ENCODE measurements at places on chromosomes 5 and 9.
A peak's percentile ranks its signal among the peaks of the same experiment; 100 is the strongest.

DNA sequence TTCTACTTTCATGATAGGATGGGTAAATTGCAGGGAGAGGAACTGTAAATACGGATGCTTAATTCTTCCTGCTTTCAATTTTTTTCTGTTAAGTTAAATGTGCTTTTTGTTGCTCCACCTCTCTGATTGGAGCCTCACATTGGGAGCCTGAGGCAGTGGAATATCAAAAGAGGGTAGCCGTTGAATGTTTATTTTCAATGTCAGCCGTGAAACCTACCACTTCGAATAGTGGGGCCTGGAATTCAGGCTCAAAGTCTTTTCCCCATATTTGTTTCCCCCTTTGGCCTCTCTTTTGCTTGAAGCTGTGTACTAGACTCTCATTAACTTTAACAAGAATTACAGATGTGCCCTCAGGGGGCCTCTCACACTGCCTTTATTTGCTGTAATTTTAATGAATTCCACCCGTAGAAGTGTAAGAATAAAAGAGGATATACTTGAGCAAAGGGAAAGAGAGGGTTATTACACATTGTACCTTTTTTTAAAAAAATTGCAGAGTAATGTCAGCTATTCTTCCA is 29.0 kb downstream of the PSAT1 start:
- no peak for DNase-seq

- no peak for DNase-seq
Measured at GRCh38 chr9:127263237-127263636, 1.3 kb upstream of the GARNL3 start.

GRCh38 chr9:131203431-131204218 is 72.7 kb downstream of the FAM78A start:
- no peak for DNase-seq

DNA sequence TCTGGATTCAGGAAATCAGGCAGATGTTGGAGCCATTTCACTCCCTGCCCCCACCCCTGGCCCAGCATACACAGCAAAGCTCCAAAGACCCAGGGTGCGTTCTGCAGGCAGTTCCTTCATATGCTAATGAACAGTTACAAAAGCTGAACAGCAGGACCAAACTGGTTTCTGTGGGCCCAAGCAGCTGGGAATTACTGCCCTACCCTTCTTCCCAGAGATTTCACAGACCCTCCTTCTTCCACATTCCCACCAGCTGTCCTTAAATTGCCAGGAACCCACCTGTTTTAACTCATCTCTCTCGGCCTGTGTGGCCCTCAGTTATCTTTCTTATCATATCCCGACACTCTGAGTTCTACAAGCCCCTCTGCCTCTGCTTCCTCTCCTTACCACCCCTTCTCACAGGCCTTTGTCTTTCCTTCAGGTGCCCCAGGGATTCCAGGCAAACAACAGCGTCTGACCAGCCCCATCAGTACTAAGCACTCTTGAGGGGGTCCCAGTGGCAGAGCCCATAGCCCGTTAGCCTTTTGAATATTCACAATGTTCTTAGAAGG is 10.6 kb upstream of the F2RL1 start:
- peak; percentile 9 for DNase-seq

- DNase-seq: no peak
Measured at GRCh38 chr5:41896230-41896629, 7.9 kb upstream of the RIMOC1 start.

DNA sequence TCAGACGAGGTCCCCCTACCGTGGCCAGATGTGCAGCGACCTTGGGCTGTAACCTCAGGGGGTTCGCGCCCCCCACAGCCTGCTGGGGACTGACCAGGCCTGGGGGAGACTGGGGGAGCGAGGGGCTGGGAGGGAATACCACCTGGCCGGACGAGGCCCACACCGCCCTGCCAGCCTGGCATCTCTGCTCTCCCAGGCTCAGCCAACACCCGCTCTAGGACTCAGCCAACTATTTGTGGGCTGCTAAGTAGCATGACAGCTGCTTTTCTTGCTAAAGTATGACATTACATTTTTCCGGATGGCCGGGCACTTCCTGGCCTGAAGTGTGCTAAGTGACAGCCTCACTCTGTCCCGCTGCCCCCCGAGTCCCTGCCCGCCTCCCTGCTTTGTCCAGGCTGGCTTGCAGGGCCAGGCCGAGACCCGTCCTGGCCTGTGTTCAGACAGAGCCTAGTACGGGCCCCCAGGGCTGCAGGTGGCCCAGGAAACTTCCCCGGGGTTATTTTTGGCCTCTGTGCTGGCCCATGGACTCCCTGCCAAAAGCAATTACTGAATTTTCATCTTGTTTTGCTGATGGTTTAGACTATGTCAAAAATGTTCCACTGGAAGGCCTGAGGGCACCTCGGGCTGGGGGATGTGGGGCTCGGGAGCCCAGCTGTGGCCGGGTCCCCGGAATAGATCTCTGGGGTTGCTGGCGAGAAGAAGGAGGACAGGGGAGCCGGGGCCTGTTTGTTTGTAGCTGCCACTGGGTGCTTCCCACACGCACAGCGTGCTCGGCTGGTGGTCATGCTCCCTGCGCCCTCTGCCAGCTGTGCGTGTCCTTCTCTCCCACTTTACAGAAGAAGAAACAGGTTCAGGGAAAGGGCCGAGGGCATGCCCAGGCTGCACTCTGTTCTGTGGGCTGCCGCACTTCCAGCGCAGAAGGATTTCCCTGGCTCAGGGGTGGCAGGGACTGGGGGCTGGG is 13.4 kb upstream of the SLC2A6 start:
- no peak for DNase-seq

- no peak for DNase-seq
Measured at GRCh38 chr5:34627794-34628193, 28.3 kb upstream of the RAI14 start.

DNA sequence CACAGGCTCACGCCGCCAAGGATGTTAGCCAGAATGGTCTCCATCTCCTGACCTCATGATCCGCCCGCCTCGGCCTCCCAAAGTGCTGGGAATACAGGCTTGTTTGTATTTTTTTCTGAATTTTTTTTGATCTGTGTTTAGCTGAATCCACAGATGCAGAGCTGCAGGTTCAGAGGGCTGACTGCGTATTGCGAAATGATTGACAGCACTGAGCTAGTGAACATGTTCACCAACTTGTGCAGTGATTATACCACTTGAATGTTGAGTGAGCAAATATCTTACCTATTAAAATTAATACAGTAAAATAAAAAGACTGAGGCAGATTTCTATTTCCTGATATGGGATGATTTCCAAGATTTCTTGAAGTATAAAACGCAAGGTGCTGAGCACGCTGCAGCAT is 123.1 kb upstream of the PHYKPL start:
- no peak for DNase-seq

DNA sequence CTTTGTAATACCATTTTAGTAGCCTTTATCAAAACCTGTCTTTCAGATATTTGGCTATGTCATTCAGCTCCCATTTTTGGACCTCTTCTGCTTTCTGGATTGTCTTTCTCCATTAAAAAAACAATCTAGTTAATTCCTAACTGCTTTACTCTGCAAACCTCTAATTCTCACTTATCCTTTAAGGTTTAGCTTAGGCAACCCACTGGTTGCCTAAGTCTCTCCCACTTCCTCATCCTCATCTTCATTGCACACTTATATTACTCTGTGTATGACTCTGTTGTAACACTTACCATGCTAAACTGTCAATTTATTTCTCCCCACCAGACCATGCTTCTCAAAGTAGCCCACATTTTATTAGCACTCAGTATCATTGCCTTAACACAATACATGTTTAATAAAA is 205.0 kb upstream of the DMRTA1 start:
- no peak for DNase-seq

DNA sequence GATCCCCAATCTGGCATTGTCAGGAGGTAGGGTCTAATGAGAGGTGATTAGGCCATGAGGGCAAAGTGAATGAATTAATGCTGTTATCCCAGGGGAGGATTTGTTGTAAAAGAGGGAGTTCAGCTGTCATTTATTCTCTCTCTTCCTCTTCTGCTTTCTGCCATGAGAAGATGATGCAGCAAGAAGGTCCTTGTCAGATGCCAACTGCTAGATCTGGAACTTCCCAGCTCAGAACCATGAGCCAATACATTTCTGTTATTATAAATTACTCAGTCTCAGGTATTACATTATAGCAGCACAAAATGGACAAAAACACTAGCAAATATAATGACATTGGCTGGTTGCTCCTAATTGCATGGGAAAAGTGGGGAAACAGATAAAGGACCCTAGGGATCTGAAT is 15.6 kb upstream of the BICD2 start:
- DNase-seq: no peak

DNA sequence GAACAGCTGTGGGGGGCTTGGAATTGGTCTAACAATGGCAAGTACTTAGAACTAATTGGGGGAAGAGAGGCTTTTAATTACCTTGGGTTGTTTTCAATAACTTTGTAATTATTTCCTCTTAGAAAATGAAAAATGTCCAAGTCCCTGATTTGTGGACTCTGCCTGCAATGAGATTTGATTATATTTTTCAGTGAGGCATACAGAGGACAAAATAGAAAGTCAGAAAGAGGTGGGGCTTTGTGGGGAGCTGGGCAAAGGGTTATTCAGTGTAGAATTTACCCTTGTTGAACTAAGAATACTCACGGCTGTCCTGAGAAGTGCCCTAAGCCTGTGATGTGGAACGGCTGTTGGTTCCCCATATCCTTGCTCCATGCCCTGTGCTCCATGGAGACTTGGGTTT is 153.0 kb downstream of the ICE1 start:
- DNase-seq: no peak

- DNase-seq: no peak
Measured at GRCh38 chr5:127987354-127988145, 96.0 kb upstream of the SLC12A2 start.

DNA sequence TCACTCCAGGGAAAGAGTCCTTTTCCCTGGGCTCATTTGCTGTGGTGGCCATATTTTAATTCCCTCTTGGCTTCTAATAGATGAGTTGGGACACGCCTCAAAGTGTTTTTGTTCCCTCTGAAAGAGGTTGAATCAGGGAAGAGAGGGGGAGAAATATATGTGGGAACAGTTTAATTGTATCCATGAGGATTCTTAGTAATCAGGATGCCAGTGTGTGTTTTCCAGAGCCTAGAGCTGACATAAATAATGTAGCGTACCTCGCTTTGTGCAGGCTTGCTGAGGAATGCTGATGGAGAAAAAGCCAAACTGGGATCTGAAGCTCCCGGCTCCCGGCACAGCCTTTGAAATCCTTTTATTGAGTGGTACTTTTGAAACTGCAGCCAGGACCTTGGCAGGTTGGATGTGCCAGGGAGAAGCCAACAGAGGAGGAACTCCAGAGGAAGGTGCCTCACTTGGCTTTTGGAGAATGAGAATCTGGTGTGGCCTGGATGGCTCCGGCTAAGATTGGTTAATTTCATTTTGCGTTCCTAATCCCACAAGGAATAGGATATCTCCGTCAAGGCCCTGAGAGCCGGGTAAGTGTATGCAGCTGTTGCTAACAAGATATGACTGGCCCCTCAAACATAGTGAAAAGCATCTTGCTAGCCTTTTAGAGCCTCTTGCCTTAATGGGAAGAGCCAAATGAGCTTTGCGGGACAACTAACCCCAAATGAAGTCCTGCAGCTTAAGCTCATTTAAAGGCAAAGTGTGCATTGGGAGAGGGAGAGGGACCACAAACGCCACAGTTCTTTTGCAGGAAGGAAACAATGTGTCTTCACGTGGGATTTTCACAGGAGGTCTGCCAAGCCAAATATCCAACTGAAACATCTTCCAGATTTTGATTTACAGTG is 471.1 kb upstream of the WWC1 start:
- DNase-seq: no peak

DNA sequence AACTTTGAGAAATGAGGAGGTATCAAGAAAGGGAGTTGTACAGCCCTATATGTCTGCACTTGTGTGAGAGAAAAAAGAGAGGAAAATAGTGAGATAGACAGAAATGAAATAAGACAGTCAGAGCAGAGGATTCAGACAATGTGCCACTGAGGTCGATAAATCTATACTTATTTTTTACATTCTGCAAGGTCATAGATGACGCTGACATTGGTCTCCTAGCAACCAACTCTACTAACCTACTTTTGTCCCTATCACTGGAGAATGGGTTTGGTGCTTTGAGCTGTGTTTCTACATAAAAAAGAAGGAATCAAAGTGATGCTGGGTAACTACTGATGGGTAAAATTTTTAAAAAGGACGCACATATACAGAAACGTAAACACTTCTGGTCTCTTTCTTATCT is 573.3 kb upstream of the RORB start:
- DNase-seq: no peak

DNA sequence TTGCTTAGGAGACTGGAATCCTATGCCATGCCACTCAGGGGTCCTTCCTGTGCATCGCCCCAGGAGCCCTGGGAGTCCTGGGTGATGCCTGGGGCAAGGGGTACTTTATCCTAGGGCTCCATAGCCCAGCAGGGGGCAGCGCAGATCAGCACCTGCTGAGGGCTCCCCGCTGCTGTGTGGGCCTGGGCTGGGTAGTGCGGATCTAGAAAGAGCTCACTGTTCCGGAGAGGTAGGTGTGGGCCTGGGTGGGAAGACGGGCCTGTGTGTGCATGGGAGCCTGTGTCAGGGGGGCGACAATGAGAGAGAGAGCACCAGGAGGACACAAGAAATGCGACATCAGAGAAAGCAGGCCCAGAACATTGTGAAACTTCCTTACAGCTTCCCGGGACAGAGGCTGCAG is 11.4 kb upstream of the DAB2IP start:
- DNase-seq: no peak

- DNase-seq: no peak
Measured at GRCh38 chr9:70488793-70489105, 74.3 kb upstream of the KLF9 start.

- no peak for DNase-seq
Measured at GRCh38 chr9:73093740-73094379, 57.8 kb upstream of the ANXA1 start.

DNA sequence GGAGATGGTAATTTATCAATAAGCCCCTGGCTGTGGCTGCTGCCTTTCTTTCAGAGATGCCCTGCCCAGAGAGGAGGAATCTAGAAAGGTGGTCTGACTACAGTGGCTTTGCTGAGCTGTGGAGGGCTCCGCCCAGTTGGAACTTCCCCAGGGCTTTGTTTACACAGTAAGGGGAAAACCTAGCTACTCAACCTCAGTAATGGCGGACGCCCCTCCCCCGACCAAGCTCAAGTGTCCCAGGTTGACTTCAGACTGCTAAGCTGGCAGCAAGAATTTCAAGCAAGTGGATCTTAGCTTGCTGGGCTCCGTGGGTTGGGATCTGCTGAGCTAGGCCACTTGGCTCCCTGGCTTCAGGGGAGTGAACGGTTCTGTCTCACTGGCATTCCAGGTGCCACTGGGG is 865.4 kb upstream of the ACO1 start:
- DNase-seq: peak; percentile 17

DNA sequence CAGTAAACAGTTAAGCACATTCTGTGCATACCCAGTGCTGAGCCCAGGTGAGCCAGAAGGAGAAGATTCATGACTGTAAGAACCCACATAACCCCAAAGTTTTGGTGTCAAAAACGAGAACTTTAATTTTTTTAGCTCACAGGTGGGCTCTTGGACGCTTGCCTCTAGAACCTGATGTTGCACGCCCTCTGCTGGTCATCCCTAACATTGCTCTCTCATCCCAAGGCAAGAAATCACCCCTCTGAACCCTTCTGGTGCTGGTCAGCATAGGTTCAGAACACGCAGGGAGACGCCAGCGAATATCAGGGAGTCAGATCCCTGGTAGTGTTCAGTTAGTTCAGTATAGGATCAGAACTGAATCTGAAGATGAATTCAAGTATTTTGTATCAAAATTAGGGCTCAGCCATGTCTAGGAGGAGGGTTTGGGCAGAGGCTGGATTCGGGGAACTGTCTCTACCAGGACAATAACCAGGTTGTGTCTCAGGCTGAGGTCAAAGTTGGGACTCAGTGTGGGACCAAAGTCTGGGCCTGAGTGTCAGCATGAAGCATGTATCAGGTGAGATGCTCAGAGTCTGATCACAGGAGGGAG is 4.1 kb upstream of the DNAJB5 start:
- peak; percentile 62 for DNase-seq

- no peak for DNase-seq
Measured at GRCh38 chr5:79931409-79931808, 59.7 kb downstream of the MTX3 start.
